ENCODE measurements at places on chromosomes 11 and 22. TPM values are rescaled to one million over a fixed set of nuclear protein-coding genes. Genes with fewer than 3 reads are reported as not detected.

The OTOG gene
- total RNA-seq, result not detected

DNA sequence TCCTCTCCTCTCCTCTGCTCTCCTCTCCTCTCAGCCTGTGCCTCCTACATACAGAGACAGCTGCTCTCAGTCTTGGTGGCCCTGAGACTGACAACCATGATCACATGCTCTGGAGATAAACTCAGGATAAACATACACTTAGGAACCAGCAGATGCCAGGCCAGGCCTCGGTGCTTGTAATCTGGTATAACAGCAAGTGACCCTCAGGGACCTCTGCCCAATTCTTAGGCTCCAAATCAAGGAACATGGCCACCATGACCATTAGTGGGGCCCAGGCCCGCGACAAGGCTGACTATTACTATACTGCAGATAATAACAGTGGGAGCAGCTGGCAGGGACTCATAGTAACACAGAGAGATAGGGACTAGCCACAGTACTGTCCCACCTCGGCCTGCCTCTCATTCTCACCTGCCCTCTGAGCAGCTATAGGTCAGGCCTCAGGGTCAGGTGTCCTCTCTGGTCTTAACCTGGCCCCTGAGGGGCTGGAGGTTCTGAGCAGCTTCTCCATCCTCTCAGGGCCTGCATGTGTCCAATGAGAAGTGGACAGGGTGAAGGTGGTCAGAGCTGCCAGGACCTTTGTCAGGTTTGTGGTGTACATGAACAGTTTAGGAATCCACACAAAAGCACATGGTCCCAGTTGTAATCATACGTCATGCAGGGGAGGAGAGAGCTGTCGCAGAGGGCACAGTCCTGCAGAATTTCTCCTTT is 106.1 kb downstream of the GGTLC2 start:
- H3K36me3 ChIP-seq, result no peaks in the 10 kb centered on the region
- no peak overlapping the region for H3K4me3 ChIP-seq
- DNase-seq, result no peak
- no peaks in the 10 kb centered on the region for H3K27me3 ChIP-seq

DNA sequence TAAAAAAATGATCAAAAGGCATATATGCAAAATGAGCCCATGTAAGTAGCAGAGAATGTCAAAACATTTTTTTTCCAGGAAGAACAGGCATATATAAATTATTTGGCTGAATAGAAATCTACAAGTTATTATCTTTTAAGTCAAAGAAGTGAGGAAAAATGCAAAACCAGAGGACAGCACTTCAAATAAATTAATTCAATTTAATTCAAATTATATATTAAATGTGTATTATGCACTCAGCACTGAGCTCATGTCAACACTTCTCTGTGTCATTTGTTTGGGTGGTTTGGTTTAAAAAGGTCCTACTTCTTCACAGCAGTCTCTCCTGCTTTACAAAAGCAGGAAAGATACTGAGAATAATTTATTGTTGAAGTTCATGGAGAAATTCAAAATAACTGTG is 41.9 kb upstream of the PDGFD start:
- H3K36me3 ChIP-seq, result no peaks in the 10 kb centered on the region
- no peak for DNase-seq
- H3K27ac ChIP-seq, result no peak overlapping the region
- no peaks in the 10 kb centered on the region for H3K27me3 ChIP-seq
- H3K4me1 ChIP-seq, result no peaks in the 10 kb centered on the region

The C11orf52 gene
- total RNA-seq, result 5.2 TPM

- no peaks in the 10 kb centered on the region for H3K4me1 ChIP-seq
- H3K27ac ChIP-seq, result no peak overlapping the region
- no peaks in the 10 kb centered on the region for H3K36me3 ChIP-seq
- DNase-seq, result no peak
- no peaks in the 10 kb centered on the region for H3K27me3 ChIP-seq
These were observed 10.9 kb upstream of the SOX6 start for GRCh38 chr11:16367252-16367651.

DNA sequence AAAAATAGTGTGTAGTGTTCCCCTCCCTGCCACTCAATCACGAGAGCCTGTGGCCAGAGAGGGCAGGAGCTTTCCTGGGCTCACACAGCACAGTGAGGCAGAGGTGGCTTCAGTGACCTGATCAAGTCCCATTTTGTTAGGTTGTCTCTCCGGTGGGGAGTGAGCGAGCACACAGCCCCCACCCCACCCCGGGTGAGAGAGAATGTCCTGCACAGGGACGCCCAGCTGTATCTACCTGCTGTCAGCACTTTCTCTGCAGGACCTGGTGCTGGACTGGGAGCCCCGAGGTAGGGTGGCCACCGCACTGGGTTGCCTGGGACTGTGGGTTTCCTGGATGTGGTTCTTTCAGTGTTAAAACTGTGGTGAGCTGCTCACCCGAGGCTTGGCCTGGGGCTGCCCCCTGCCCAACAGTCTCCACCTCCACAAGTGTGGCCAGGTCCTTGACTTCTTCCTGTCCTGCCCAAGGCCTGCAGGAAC is 6.1 kb downstream of the CAPN5 start:
- peak; percentile 69 for DNase-seq
- H3K4me1 ChIP-seq, result no peaks in the 10 kb centered on the region
- no peak overlapping the region for H3K4me3 ChIP-seq
- no peaks in the 10 kb centered on the region for H3K36me3 ChIP-seq
- H3K27ac ChIP-seq, result peak overlapping the region; percentile 90
- no peaks in the 10 kb centered on the region for H3K27me3 ChIP-seq

GRCh38 chr11:61453695-61454094 is 23.8 kb downstream of the SDHAF2 start:
- no peak for DNase-seq
- H3K4me3 ChIP-seq, result no peak overlapping the region
- no peaks in the 10 kb centered on the region for H3K4me1 ChIP-seq
- no peaks in the 10 kb centered on the region for H3K27me3 ChIP-seq

DNA sequence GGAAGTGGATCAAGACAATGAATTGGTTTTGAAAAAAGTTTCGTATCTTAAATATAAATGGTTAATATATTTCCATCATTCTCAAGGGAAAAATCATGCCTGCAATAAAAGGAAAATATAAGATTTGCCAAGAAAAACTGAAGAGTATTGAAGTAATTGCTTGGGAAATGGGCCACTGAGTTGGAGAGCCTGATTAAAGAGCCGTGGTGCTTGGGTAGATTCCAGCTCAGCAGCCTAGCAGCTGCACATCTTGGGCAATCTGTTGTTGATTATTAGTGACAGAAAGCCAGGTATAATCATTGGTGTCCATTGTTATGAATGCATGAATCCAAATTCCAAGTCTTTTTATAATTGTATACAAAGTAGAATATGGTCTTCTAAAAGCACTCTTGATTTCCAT is 800.9 kb upstream of the CHORDC1 start:
- no peaks in the 10 kb centered on the region for H3K27me3 ChIP-seq
- no peaks in the 10 kb centered on the region for H3K36me3 ChIP-seq
- no peak for DNase-seq
- H3K27ac ChIP-seq, result no peak overlapping the region
- H3K4me3 ChIP-seq, result no peak overlapping the region
- H3K4me1 ChIP-seq, result no peaks in the 10 kb centered on the region

GRCh38 chr11:62980133-62980760 is 4.5 kb downstream of the SLC22A6 start:
- no peak overlapping the region for H3K27ac ChIP-seq
- H3K27me3 ChIP-seq, result no peaks in the 10 kb centered on the region
- H3K36me3 ChIP-seq, result no peaks in the 10 kb centered on the region
- DNase-seq, result no peak
- H3K4me1 ChIP-seq, result no peaks in the 10 kb centered on the region

DNA sequence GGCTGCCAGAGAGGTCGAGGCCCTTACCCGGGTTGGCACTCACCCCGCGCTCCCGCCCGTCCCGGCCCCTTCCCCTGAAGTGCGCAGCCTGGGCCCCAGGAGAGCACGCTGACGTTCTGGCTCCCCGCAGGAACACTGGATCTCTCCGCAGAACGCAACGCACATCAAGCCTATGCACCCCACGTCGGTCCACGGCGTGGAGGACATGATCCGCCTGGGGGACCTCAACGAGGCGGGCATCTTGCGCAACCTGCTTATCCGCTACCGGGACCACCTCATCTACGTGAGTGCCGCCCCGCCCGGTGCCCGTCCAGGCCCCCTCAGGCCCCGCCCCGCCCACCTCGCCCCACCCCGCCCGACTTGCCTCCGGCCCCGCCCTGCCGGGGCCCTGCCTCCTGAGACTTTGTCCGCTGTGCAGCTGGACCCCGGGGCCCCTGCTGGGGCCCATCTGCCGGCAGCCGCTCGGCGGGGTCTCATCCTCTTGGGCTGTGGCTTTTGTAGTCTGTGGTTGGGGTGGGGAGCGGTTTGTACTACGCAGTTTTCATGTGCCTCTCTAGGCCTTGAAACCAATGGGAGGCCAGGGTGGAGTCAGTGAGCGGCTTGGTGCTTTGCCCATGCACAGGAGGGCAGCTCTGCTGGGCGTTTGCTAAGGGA is 19.7 kb downstream of the MYO7A start:
- H3K36me3 ChIP-seq, result no peaks in the 10 kb centered on the region
- no peak overlapping the region for H3K27ac ChIP-seq
- H3K4me1 ChIP-seq, result no peaks in the 10 kb centered on the region
- no peaks in the 10 kb centered on the region for H3K27me3 ChIP-seq

- DNase-seq, result peak; percentile 90
- H3K4me1 ChIP-seq, result no peaks in the 10 kb centered on the region
- H3K27ac ChIP-seq, result no peak overlapping the region
- no peaks in the 10 kb centered on the region for H3K36me3 ChIP-seq
These were observed 10.0 kb upstream of the MFRP start for GRCh38 chr11:119356349-119357031.

DNA sequence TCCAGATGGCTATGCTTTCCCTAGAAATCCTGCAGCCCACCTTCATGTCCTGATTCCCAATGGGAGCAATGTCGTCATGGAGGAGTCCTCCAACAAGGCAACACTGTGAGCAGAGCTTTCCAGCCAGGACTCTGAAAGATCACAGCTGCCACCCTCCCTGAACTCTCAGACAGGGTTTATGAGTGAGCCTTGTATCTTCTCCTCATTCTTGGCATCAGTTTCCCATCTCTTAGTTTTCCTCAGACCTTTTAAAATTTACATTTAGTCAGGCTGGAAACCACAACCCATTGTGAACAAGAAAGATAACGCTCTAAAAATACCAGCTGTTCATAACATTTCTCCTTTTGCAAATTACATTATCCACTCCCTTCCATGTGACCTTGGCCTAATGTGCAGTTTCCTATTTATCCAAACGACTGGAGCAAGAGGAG is 15.6 kb upstream of the LYVE1 start:
- H3K4me3 ChIP-seq, result no peak overlapping the region
- DNase-seq, result no peak
- peak overlapping the region; percentile 88 for H3K27ac ChIP-seq
- H3K4me1 ChIP-seq, result no peaks in the 10 kb centered on the region

The IGSF9B gene
- 93.9 TPM for total RNA-seq

- no peaks in the 10 kb centered on the region for H3K27me3 ChIP-seq
- DNase-seq, result no peak
- peaks cover 2% of the 10 kb centered on the region for H3K4me1 ChIP-seq
- H3K36me3 ChIP-seq, result no peaks in the 10 kb centered on the region
These were observed 4.2 kb upstream of the LIF start for GRCh38 chr22:30250661-30251267.

The KCNJ1 gene
- total RNA-seq, result 0.19 TPM

DNA sequence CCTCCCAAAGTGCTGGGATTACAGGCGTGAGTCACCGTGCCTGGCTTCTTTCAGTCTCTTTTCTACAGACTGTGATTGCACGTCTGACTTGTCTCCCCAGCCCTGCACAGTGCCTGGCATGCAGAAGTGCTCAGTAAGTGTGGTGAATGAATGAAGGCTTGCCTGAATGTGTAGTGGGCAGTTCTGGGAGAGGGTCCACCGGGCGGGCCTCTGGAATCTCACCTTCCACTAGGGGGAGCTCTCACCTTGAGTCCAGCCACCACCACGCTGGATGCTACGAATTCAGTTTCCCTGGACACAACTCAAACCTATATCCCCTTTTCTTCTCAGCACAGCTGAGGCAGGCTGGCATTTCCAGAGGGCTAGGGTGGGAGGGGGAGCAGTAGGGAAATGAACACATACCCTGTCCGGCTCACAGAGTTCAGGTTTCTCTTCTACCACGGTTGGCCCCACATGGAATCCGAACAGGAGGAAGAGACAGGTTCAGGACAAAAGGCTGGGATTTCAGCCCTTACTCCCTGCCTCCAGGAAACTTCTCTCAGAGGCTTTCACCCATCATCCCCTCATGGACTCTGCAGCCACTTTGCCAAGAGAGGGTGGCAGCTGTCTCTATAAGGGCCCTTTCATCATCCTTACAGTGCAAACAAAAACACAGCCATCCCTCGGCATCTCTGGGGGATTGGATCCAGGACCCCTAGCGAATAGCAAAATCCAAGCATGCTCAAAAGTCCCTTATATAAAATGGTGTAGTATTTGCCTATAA is 86.8 kb downstream of the NECTIN1 start:
- H3K27ac ChIP-seq, result no peak overlapping the region
- H3K27me3 ChIP-seq, result no peaks in the 10 kb centered on the region
- no peak for DNase-seq
- no peaks in the 10 kb centered on the region for H3K4me1 ChIP-seq
- H3K4me3 ChIP-seq, result no peak overlapping the region

GRCh38 chr11:47971501-47971900 is 8.9 kb upstream of the PTPRJ start:
- no peaks in the 10 kb centered on the region for H3K36me3 ChIP-seq
- no peaks in the 10 kb centered on the region for H3K4me1 ChIP-seq

GRCh38 chr22:39445678-39446077 is 11.1 kb upstream of the MGAT3 start:
- no peaks in the 10 kb centered on the region for H3K36me3 ChIP-seq
- no peaks in the 10 kb centered on the region for H3K4me1 ChIP-seq
- H3K27me3 ChIP-seq, result no peaks in the 10 kb centered on the region
- H3K4me3 ChIP-seq, result no peak overlapping the region
- H3K27ac ChIP-seq, result no peak overlapping the region
- no peak for DNase-seq

DNA sequence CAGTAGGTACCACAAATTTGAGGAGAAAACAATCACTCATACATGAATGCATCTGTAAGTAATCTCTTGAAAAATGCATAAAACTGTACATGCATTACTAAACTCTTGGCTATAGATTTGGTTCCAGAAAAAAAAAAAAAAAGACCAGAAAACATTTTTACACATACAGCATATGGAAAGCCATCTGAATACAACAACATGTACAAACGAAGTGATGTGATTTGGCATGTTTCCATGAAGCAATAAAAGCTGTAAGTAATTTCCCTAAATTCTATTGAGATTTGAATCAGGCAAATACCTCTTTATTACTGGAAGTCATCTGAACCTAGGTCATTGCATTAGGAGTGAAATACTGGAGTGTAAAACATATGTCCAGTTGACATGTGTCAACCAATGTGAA is 31.9 kb upstream of the ZC3H12C start:
- H3K27ac ChIP-seq, result no peak overlapping the region
- DNase-seq, result no peak
- no peaks in the 10 kb centered on the region for H3K27me3 ChIP-seq
- no peak overlapping the region for H3K4me3 ChIP-seq

The KRTAP5-8 gene
- total RNA-seq, result 0.42 TPM

All from aorta (tissue), 5 donors.